ENCODE measurements at places on chromosomes 2 and 18.

GRCh38 chr2:69578198-69578540 lies 65.4 kb downstream of the AAK1 start:
- DNase-seq: no peak

- DNase-seq: peak; percentile 17
Measured at GRCh38 chr2:55109219-55109891, 59.1 kb upstream of the RTN4 start.

GRCh38 chr2:6392966-6393365 lies 472.7 kb downstream of the CMPK2 start:
- no peak for DNase-seq

DNA sequence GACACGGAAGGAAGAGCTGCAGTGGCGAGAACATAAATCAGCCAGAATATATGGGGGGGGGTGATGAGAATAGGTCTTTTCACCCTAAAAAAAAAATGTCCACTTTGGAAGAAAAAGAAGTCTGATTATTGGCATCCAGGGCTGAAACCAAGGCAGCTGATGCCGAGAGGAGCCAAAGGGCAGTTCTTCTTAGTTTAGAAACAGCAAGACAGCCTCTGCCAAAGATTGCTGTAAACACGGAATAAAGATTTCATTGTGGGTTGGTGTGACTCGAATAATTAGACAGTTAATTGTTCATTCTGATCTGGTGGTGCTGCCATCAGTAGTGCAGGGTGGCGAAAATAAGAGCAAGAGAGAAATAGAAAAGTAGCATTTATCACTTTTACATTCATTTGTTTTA lies 3.5 kb downstream of the CDH20 start:
- no peak for DNase-seq

DNA sequence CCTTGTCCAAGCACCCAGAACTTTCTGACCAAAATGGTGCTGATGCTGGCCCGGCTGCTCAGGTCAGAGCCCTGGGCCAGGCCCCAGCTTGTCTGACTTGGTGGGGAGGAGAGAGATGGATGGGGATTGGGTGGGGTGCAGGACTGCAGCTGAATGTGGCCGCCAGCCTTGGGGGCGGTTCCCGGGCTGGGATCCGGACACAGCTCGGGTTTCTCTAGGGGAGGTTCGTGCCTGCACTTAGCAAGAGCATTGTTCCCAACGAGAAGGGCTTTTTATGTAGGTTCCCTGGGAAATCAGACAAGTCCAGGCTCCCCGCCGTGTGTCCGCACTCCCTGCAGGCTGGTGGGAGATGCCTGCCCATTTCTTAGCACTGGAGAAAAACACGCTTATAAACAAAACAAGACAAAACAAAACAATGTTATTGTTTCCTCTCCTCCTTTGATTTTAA lies 50.5 kb upstream of the HS6ST1 start:
- no peak for DNase-seq

Data from HuH-7.5 (cell line).